Stimulated activated CD4-positive, alpha-beta T cell treated with anti-CD3 and anti-CD28 coated beads, Interleukin-4, amount 100 ng/mL, for 48 hours (primary cell): ENCODE measurements at places on chromosomes 3 and 15.

DNA sequence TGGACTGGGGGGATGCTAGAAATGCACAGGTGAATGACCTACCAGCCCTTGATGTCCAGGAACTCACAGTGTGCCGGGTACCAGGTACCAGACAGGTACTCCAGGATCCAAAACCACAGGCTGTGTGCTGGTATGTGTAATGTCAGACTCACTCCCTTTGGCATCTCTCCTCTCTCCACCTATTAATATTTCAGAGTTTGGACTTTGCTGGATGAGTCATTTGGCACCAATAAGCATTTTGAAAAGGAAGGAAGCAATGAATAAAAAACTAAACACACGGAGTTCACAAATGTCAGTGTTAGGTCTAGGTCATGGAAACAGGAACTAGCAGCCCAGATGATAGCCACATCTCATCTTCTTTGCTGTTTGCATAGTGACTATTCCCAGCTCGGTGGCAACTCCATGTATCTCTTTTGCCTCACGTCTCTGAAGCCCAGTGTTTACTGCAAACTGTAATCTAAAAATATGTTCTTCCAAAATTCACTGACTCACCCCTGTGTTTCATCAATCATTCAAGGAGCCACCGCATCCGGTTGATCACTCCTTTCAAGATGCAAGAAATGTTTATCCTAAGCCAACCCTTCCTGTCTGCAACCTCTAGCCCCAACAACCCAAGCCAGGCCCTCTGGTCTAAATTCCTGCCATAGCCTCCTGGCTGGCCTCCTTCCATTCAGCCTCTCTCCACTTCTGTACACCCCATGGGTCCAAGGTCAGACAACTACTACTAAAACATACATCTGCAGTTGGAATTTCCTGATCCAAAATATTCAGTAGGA, 8.4 kb downstream of the ITGB5 start:
- peak; percentile 1 for DNase-seq

GRCh38 chr3:45560281-45560971, 34.1 kb upstream of the LIMD1 start:
- DNase-seq = no peak

DNA sequence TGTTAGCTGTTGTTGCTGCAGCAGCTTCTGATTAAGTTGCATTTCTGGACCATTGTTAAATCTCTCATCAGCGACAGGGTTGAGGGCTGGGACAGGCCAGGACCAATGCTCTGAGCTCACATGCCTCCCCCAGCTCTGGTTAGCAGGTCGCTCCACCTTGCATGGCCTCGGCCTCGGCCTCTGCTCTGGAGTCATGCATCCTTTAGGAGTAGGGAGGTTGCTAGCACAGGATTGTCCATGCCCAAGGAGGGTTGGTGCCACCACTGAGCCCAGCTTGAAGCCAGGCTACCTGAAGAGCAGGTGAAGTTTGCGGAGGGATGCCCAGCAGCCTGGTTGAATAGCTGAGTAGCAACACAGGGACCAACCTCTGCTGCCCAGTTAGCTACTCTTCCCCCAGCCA, 11.2 kb upstream of the CPNE9 start:
- DNase-seq = no peak

DNA sequence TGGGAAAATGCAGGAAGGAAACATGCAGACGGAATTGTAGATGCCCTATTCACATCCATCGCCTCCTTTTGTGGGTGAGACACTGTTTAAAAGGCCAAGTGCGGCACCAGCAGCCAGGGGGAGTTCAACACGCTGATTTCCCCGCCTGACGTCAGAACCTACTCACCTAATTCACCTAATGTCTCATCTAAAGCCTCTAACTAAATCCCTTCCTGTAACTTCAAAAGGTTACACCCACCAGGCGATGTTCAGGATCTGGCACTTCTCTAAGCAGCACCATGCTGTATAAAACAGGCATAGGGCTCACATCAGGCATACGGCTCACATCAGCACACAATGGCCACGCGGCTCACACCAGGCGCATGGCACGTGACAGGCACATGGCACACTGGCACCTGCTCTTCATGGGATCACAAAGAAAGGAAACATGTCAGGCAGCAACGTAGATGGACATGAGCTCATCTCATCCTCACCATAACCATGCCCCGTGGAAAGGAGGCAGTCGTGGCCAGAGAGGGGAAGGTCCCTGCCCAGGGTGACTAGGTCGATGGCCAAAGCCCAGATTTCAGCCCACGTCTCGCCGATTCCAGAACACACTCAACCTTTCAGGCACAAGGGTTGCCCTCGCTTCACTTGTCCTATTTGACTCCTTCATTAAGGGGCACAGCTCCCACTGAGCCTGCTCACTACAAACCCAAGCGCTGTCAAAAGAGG, 21.7 kb downstream of the XXYLT1 start:
- no peak for DNase-seq

GRCh38 chr3:155778462-155778861, 27.6 kb downstream of the C3orf33 start:
- no peak for DNase-seq

GRCh38 chr15:69341356-69341755, 42.6 kb downstream of the PAQR5 start:
- DNase-seq = no peak

DNA sequence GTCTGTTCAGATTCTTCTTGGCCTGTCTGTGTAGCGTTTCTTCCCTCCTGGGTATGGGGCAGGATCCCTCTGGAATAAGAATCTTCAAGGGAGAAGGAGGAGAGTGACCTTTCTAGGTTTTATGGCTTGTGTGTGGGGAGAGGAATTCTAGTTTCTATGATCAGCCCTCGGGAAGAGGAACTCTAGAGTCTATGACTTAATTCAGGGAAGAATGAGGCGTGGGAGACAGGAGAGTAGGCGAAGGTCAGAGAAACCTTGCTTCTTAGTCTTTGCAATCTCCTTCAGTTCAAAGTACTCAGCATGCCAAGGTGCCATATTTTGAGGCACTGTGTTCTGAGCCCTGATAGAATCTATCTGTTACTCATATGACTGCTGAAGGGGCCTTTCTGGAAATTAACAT, 99.2 kb upstream of the C3orf80 start:
- no peak for DNase-seq

- no peak for DNase-seq
These were observed 21.5 kb downstream of the MAGEF1 start for GRCh38 chr3:184690192-184690883.

DNA sequence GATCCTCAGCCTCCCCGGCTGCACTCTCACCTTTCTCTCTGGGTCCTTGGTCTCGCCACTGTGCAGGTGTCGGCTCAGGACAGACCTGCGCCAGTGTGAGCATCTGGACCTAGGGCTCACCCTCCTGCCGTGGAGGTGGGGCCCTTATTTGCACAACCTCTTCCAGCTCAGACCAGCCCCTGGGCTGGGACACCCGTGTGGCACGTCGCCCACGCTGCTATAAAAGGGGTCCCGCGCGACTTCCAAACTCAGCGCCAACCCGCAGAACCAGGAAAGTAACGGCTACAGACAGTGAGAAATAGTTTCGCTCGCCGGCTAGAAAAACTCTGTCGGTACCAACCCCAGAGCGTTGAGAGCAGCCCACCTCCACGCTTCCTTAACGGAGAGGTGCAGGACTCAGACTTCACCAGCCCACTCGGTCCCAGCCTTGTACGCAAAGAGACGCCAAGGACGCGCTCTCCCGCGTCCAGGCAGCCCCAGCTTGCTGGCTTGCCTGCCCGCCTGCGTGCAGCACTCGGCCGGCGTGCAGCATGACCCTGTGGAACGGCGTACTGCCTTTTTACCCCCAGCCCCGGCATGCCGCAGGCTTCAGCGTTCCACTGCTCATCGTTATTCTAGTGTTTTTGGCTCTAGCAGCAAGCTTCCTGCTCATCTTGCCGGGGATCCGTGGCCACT, at the start of the genes DUOX2 and DUOXA2:
Gene DUOX2, minus strand, starts transcription at position 97 of the 675 bp plus-strand sequence. CDS start 761 bp downstream, outside the sequence.
Gene DUOXA2, plus strand, starts transcription at position 251 of the 675 bp plus-strand sequence. Its CDS starts 280 bp downstream, at position 531.
- no peak for DNase-seq

DNA sequence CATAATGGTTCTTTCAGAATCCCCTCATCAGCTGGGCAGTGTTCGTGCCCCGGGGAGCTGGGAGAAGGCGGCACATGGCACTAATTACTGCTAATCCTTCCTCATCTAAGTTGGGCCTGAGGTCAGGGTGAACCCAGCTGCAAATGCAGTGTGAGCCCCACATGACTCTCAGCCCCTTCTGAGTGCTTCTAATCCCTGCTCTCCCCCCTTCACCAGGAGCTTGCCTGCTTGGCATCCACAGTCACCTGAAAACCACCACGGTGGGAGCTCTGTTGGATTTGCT, 455 bp upstream of the TRPM1 start:
- no peak for DNase-seq

GRCh38 chr3:184016811-184017671, 643 bp downstream of the ABCC5 start:
- peak; percentile 40 for DNase-seq

DNA sequence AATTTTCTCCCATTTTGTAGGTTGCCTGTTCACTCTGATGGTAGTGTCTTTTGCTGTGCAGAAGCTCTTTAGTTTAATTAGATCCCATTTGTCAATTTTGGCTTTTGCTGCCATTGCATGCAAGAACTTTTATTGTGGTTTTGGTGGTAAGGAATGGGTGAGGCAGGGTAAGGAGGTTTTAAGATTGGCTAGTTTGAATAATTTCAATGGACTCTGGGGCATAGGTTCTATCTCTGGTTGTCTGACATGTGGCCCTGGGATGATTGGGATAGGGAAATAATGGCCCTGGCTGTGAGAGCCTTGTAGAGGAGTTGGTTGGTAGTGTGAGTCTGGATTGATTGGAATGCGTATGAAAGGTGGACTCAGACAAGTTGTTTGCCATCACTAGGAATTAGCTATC, 38.0 kb downstream of the SEC22A start:
- DNase-seq = no peak

DNA sequence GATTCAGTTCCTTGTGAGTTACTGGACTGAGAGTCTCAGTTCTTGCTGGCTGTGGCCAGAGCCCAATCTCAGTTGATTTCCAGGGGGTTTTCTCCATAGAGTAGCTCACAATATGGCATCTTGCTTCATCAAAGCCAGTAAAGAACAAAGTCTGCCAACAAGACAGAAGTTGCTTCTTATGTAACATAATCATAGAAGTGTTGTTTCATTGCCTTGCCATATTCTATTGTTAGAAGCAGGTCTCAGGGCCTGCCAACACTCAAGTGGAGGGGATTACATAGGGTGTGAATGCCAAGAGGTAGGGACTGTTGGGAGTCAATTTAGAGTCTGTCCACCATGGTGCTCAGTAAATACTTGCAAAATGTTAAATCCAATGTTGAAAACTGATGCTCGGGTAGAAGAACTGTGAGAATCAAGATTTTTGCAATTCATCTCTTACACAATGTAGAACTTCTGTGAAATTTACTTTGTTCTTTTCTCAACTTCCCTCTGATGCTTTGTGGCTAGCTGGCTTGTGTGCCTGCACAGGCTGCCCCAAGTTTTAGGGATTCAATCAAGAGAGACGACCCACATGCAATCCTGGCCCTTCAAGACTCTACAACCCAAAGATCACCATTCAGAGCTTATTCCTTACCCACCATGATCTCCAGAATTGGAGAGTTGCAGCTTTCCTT, 13.3 kb upstream of the PXYLP1 start:
- DNase-seq = no peak

DNA sequence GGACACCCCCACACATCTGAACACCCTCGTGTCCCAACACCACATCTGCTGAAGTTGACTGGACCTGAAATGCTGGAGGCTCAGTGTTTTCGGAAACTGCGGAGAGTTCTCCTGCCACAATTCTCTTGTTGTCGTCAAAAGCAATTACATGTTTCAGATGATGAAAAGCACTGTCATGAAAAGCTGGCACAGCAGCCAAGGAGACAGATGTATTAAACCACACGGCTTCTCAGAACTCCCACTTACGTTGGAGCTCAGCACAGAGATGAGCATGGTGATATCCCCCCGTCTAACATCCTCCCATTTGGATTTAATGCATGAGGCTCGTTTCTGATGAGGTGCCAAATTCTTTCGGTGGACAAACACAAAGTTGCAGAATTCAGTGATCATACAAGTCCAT, 180.1 kb downstream of the RORA start:
- DNase-seq = no peak

DNA sequence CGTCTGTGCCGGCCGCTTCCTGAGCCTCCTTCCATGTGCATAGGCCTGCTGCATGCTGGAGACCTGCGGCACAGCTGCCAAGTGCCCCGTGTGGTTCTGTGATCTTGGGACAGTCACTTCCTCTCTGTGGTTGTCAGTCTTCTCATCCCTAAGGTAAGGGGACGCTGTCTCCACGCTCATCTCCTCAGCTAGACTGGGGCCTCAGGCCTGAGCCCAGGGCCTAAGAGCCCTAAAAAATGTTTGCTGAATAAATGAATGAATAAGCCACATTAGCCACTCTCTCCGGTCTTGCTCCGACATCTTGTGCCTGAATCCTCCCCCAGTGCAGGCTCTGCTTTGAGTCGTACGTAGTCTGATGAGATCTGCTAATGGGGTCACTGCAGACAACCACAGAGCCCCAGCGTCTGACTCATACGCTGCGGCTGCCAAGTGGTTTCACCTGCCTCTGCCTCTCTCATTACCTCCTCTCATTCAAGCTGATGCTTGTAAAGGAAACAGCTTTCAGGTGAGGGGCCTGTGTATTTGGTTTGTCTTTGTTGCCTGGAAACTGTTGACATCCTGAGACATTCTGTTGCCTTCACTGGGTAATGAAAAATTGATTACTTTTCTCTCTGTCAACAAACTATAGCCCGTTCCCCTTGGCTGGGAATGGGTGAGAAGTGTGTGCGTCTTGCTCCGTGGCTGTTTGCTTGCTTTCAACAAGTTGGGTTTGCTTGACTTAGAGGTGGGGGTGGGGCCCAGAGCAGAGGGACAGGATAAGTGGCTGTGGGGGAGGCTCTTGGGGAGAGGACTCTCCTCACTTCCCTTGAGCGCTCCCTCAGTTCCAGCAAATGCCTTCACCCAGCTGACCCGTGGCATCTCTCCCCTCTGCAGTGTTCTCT, 15.9 kb downstream of the RPLP1 start:
- DNase-seq = peak; percentile 63

DNA sequence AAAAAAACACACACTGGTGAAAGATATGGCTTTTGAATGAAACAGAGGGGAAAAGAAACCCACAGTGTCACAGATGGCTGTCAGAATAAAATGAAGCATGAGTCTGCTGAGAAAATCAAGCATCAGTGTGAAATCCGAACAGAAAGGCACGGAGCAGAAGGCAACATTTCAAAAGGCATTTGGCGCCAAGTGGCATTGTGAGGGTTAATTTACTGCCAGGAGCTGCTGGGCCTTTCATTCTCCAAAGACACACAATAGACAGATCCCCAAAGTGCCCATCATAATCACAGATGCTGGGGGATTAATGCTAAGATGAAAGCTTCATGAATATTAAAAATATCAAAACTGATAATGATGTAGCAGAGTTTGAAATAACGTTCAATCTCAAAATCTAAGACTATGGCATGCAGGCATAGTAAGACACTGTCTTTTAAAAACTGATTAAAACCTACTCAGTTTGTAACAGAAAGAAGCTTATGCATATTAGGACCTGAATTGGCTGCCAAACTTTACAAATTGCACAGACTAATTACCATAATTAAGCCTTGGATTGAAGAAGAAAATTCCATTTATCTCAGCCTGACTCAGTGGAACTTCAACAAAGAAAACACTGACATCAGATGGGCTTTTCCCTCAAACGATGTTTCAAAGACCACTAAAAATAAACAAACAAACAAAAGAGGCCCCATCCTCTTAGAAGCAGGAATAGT, 589.2 kb downstream of the ROBO1 start:
- DNase-seq = no peak
